Cerebellum (tissue), 4 donors: ENCODE measurements at places on chromosomes 1 and 21. TPM values are rescaled to one million over a fixed set of nuclear protein-coding genes. Genes with fewer than 3 reads are reported as not detected.

DNA sequence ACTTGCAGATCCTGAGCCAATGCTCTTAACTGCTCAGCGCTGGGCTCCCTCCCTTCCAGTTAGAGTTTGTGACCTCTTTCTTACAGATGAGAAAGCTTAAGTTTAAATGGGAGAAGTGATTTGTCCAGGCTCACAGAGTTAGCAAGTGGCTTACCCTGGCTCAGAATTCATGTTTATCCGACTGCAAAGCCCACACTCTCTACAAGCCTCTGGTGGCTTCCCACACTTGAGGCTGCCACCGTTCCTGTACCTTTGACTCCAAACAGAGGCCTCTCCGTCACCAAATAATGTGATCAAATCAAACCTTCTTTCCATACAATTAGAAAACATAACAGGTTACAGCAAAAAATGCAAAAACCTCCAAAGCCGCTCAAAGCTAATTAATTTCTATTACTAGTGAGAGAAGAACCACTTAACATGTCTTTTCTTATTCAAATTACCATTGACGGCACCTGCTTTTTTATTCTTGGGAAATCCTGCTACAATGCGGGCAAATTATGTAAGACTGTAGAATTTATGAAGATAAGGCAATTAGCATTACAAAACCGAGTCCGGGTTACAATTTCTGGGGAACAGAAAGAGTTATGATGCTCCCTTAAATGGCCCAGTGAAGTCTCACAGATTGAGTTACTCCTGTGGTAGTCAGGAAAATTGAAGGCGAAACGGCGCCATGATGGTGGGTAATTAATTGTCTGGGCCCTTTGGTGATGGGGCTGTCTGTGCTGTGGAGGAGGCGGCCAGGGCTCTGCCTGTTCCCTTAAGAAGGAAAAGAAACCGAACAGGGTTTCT is 324.3 kb upstream of the POU3F1 start:
- no peak for DNase-seq

- no peak for DNase-seq
These were observed 25.6 kb downstream of the CCDC190 start for GRCh38 chr1:162835157-162835899.

GRCh38 chr1:110243574-110243973 is 33.5 kb downstream of the KCNC4 start:
- DNase-seq = no peak

GRCh38 chr1:1599030-1599934 is 653 bp downstream of the FNDC10 start:
- peak; percentile 69 for DNase-seq

DNA sequence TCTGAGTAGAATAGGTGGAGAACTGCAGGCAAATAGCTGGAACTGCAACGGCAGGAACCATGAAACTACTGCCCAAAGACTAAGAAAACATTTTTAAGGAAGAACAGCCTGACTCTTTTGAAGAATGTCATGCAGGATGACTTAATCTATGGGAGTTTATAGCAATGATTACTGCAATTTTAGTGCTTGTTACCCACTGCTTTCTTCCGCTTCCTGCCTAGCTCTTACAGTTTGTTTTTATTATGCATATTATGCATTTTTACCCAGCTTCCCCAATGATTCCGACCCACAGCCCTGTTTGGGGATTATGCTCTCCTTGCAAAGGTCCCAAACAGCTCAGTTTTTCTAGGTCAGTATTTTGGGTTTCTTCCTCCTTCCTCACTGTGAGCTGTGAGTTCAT is 71.2 kb downstream of the PCNX2 start:
- DNase-seq = no peak

GRCh38 chr1:115189814-115190539 is 100.7 kb upstream of the TSPAN2 start:
- no peak for DNase-seq

Gene NBPF10
- 2.9 TPM for total RNA-seq

Gene ZNF648
- 0.82 TPM for total RNA-seq
